Activated naive CD8-positive, alpha-beta T cell treated with anti-CD3 and anti-CD28 coated beads, Interleukin-2, amount 50 U/mL, for 24 hours (primary cell): ENCODE measurements at places on chromosomes 11 and 22.

DNA sequence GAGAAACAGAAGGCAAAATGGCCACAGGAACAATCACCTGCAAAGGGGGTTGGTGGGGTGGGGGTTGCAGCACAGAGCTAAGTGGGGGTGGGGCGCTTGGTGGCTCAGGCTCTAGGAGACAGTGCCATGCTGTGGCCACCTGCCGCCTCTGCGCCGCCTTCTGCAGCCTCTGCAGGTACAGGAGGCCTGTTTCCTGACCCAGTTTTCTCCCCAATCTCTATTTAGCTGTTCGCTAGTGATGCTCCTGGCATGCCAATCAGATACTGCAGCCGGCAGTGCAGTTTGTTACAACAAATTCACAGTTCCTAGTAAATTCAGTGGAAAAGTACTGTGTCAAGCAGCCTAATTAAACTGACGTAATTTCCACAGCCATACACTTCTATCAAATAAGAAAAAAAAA lies 106.4 kb downstream of the SERGEF start:
- no peak overlapping the region for H3K4me3 ChIP-seq
- no peak for DNase-seq
- peaks cover 4% of the 10 kb centered on the region for H3K36me3 ChIP-seq
- no peaks in the 10 kb centered on the region for H3K27me3 ChIP-seq

- H3K4me3 ChIP-seq = peak overlapping the region; percentile 99
- peaks cover 33% of the 10 kb centered on the region for H3K4me1 ChIP-seq
- no peak for DNase-seq
- peaks cover 6% of the 10 kb centered on the region for H3K36me3 ChIP-seq
Observed at GRCh38 chr22:50243685-50244419, 971 bp downstream of the TUBGCP6 start.

DNA sequence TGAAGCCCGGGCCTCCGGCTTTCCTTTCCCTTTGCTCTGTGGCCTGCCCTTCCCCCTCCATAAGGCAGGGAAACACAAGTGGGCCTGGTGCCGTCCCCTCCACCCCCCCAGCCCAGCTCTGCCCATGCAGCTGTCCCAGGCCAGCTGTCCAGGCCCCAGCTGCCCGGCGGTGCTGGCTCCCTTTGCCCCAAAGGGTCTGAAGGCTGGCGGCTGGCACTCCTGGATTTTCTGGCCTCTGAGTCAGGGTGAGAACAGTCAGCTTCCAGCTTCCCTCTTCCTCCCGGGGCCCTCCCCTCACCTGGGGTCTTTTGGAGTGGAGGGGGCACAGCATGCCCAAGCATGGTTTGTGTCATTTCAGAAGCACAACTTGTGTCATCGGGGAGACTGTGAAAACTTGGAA lies 27.8 kb downstream of the CD82 start:
- H3K4me3 ChIP-seq = no peak overlapping the region
- H3K27ac ChIP-seq = peak overlapping the region; percentile 61
- no peaks in the 10 kb centered on the region for H3K27me3 ChIP-seq

DNA sequence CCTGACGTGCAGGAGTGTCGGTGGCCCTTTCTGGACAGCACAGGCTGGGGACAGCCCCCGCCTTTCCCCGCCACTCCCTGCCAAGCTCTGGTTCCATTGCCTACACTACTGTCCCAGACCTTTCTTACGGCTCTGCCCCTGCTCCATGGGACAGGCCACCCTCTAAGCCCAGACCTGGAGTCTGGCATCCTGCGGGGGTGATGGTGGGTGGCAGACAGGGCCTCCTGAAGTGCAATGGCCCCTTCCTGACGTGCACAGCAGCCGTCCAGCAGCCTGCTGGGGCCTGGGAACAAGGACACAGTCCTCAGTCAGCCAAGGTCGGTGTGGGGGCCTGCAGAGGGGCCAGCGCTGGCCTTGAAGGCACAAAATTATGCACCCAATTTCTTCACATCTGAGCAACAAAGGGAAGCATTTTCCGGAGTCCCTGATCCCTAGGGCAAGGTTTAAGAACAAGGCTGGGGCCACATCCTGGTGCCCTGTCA lies 79.7 kb upstream of the KCNQ1OT1 start:
- no peak overlapping the region for H3K4me3 ChIP-seq
- H3K27me3 ChIP-seq = no peaks in the 10 kb centered on the region
- peaks cover 12% of the 10 kb centered on the region for H3K4me1 ChIP-seq
- H3K36me3 ChIP-seq = no peaks in the 10 kb centered on the region
- H3K27ac ChIP-seq = no peak overlapping the region

DNA sequence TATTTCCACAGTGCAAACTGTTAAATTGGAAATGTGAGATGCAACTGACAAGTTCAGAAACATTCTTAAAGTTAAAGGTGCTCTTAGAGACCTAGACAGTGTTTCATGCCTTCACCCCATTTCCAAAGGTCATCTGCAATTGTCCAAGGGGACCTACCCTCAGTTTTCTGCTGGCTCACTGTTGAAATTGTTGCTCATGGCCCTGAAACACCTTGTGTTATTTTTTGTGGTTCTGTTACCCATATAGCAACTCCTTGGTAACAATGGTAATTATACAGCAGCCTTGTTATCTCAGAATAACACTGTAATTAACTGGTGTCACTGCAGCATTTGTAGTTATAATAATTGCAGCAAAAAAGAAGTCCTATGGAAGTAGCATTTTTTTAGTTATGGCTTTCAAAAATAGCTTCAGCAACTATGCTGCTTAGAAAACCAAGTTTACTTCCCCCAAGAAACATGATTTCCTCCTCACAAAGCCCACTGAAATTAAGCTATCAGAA lies 49.2 kb upstream of the CCDC34 start:
- H3K36me3 ChIP-seq = no peaks in the 10 kb centered on the region
- H3K4me1 ChIP-seq = no peaks in the 10 kb centered on the region
- no peak overlapping the region for H3K27ac ChIP-seq

DNA sequence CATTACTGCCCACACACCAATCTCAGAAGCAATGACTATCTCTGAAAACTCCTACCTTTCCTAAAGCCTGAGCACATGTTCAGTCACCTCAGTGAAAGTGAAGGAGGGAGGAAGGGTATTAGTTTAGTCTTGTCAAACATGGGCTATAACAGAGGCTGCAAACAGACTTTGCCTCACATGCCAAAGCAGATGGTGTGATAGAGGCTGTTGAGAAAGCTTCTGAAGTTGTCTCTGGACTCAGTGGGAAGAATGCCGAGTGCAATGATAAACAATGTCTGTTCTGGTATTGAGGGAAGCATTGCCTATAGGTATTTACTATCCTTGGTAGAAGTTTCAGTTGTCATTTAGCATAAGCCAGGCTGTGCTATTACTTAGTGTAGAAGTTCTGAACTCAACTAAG lies 314.5 kb upstream of the CCDC90B start:
- H3K36me3 ChIP-seq = no peaks in the 10 kb centered on the region
- DNase-seq = no peak
- no peaks in the 10 kb centered on the region for H3K4me1 ChIP-seq
- no peaks in the 10 kb centered on the region for H3K27me3 ChIP-seq

GRCh38 chr11:39784873-39785272 lies 1674.6 kb downstream of the LRRC4C start:
- no peaks in the 10 kb centered on the region for H3K4me1 ChIP-seq
- no peak for DNase-seq
- no peak overlapping the region for H3K27ac ChIP-seq
- no peak overlapping the region for H3K4me3 ChIP-seq
- no peaks in the 10 kb centered on the region for H3K36me3 ChIP-seq
- no peaks in the 10 kb centered on the region for H3K27me3 ChIP-seq

- H3K4me1 ChIP-seq = peaks cover 31% of the 10 kb centered on the region
- H3K27ac ChIP-seq = no peak overlapping the region
- H3K36me3 ChIP-seq = no peaks in the 10 kb centered on the region
Observed at GRCh38 chr22:24506802-24507438, 11.8 kb downstream of the UPB1 start.

- no peak for DNase-seq
- no peaks in the 10 kb centered on the region for H3K27me3 ChIP-seq
- H3K36me3 ChIP-seq = no peaks in the 10 kb centered on the region
- H3K4me1 ChIP-seq = no peaks in the 10 kb centered on the region
- H3K27ac ChIP-seq = no peak overlapping the region
Observed at GRCh38 chr11:16403448-16403803, 47.1 kb upstream of the SOX6 start.

DNA sequence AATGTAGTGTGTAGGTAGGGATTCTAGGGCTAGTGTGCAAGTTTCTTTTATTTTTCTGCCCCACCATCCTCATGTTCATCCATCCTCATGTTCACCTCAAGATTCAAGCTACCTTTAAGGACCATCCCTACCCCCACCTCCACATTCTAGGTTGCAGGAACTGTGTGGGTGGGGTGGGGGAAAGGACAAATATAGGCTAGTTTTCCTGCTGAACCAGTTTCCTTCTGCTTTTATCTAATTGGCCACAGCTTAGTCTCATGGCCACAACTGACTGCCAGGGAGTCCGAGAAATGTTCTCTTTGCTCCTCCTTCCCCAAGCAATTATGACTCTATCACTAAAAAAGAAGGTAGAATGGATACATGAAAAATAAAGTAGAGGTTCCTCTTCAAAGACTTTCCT lies 179.0 kb upstream of the LARGE1 start:
- H3K4me1 ChIP-seq = no peaks in the 10 kb centered on the region
- H3K4me3 ChIP-seq = no peak overlapping the region
- H3K36me3 ChIP-seq = no peaks in the 10 kb centered on the region
- DNase-seq = no peak
- H3K27ac ChIP-seq = no peak overlapping the region

GRCh38 chr22:29830585-29830984 lies 7.5 kb downstream of the ASCC2 start:
- no peak for DNase-seq
- peaks cover 10% of the 10 kb centered on the region for H3K4me1 ChIP-seq
- H3K27ac ChIP-seq = peak overlapping the region; percentile 20
- peaks cover 23% of the 10 kb centered on the region for H3K36me3 ChIP-seq
- H3K4me3 ChIP-seq = no peak overlapping the region

- H3K36me3 ChIP-seq = no peaks in the 10 kb centered on the region
- peaks cover 6% of the 10 kb centered on the region for H3K27me3 ChIP-seq
- no peak overlapping the region for H3K4me3 ChIP-seq
- DNase-seq = no peak
- no peaks in the 10 kb centered on the region for H3K4me1 ChIP-seq
- no peak overlapping the region for H3K27ac ChIP-seq
Observed at GRCh38 chr22:31046539-31047226, 34.4 kb upstream of the SMTN start.

DNA sequence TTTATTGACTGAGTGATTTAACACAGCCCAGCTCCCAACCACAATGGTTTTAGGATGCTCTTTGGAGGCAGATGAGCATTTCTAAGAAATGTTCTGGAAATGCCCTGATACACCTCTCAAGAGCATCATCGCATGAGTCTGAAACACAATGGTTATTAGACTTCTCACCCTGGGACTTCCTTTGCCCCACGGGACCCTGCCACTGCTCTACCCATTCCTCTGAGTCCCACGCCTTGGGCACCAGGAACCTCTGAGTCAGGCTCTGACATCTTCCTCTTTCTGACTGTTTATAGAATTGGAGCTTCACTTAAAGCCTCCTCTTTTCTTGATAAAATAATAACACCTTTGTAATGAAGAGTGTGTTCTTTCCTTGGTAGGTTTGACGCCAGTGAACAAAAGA lies 85.6 kb upstream of the PARVA start:
- H3K4me1 ChIP-seq = peaks cover 6% of the 10 kb centered on the region
- H3K36me3 ChIP-seq = no peaks in the 10 kb centered on the region
- no peak for DNase-seq

GRCh38 chr11:107847184-107847583 lies 11.4 kb downstream of the SLC35F2 start:
- H3K4me3 ChIP-seq = no peak overlapping the region
- H3K27ac ChIP-seq = peak overlapping the region; percentile 21
- H3K36me3 ChIP-seq = peaks cover 17% of the 10 kb centered on the region
- no peak for DNase-seq
- no peaks in the 10 kb centered on the region for H3K27me3 ChIP-seq
- H3K4me1 ChIP-seq = peaks cover 49% of the 10 kb centered on the region

DNA sequence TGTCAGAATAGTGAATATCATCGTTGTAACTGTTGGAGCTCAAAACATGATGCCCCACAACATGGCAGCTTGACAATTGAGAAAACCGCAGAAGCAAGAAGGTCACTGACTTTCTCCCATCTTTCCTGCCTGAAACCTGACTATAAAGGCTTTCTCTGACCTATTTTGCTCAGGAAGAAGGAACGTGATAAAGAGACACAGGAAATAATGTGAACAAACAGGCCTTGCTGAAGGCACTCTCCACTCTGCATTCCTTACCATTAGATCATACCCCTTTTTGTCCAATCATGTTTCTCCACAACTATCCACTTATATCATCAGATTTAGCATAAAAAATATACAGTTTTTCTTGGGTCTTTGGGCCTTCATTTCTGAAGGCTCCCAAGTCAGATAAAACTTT lies 916.8 kb downstream of the METTL15 start:
- H3K36me3 ChIP-seq = peaks cover 2% of the 10 kb centered on the region
- no peak for DNase-seq
- H3K4me3 ChIP-seq = no peak overlapping the region
- H3K27ac ChIP-seq = no peak overlapping the region
- no peaks in the 10 kb centered on the region for H3K4me1 ChIP-seq
- H3K27me3 ChIP-seq = no peaks in the 10 kb centered on the region

DNA sequence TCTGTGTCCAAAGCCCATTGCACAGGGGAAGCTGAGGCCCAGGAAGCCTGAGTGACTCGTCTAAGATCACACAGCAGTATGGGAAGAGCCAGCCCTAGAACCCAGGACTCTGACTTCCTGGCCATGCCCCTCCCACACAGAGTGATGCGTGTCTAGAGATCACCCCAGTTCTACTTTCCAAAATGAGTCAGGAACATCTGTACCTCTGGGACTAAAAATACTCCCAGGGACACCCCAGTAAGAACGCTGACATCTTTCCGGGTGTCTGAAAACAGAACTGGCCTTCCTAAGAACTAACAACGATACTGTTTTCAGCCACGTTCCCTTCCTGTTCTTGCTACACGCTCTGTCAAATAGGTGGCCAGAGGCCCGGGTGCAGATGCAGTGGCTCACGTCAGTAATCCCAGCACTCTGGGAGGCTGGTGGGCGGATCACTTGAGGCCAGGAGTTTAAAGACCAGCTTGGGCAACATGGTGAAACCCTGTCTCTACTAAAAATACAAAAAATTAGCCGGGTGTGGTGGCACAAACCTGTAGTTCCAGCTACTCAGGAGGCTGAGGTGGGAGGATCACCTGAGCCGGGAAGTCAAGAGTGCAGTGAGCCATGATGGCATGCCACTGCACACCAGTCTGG lies 21.7 kb upstream of the PDGFB start:
- H3K27me3 ChIP-seq = peaks cover 1% of the 10 kb centered on the region
- no peak overlapping the region for H3K4me3 ChIP-seq
- peak overlapping the region; percentile 83 for H3K27ac ChIP-seq
- peak; percentile 41 for DNase-seq
- peaks cover 28% of the 10 kb centered on the region for H3K4me1 ChIP-seq
- no peaks in the 10 kb centered on the region for H3K36me3 ChIP-seq

- H3K4me3 ChIP-seq = peak overlapping the region; percentile 95
- peaks cover 67% of the 10 kb centered on the region for H3K36me3 ChIP-seq
- H3K27ac ChIP-seq = peak overlapping the region; percentile 97
- H3K27me3 ChIP-seq = peaks cover 2% of the 10 kb centered on the region
- no peak for DNase-seq
- H3K4me1 ChIP-seq = peaks cover 65% of the 10 kb centered on the region
Observed at GRCh38 chr11:62669420-62670161, 1.9 kb upstream of the UQCC3 start.

DNA sequence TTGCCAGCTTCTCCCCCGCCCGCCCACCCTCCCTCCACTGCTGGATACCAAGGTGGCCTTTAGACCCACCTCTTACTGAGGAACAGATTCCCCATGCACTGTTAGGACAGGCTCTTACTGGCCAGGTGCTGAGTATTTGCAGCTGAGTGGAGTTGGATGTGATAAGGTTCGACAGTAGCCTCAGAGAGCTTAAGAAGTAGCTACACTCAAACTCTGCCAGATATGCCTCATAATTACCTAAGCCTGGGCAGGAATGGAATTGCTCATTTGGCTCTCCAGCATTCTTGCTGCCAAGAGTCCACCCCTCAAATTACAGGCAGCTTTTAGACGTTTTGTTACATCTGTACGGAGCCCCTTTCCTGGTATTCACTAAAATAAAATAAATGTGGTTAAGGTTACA lies 9.6 kb downstream of the FAM181B start:
- peaks cover 20% of the 10 kb centered on the region for H3K27me3 ChIP-seq
- no peaks in the 10 kb centered on the region for H3K4me1 ChIP-seq
- DNase-seq = no peak
